ENCODE measurements at places on chromosomes 16 and 17. TPM values are rescaled to one million over a fixed set of nuclear protein-coding genes. Genes with fewer than 3 reads are reported as not detected.

SF3B3 gene
- total RNA-seq: 191 TPM

TBC1D3K gene
- total RNA-seq: not detected

HS3ST4 gene
- not detected for total RNA-seq

KRTAP1-3 gene
- not detected for total RNA-seq

MT1H gene
- not detected for total RNA-seq

CHD9NB gene
- 1.4 TPM for total RNA-seq

WIPI1 gene
- 8.2 TPM for total RNA-seq

RAB34 gene
- total RNA-seq: 264 TPM

ZNF597 gene
- total RNA-seq: 1.1 TPM

All from A549 treated with CORT108297 at 1 μM for 4 hours (cell line).